Activated effector memory CD4-positive, alpha-beta T cell treated with anti-CD3 and anti-CD28 coated beads, Interleukin-2, amount 50 U/mL, for 16 hours (primary cell): ENCODE measurements at places on chromosomes 11 and 22.

DNA sequence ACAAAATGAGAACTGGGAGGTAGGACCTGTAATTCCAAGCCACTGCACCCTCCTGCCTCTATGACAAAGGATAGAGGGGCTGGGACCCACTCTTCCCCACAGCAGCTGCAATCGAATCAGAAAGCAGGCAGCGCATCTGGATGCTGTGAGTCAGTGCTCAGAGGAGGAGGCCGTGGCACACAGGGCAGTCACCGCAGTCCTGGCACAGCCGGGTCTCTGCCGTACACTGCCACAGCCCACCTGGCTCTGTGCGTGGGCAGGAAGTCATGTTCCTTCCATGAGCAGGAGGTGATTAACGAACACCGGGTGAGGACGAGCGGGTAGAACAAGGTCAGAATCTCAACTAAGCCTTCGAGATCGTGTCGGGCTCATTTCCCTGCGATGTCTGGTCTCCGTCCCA is 30.2 kb upstream of the PPFIA1 start:
- no peak for DNase-seq

DNA sequence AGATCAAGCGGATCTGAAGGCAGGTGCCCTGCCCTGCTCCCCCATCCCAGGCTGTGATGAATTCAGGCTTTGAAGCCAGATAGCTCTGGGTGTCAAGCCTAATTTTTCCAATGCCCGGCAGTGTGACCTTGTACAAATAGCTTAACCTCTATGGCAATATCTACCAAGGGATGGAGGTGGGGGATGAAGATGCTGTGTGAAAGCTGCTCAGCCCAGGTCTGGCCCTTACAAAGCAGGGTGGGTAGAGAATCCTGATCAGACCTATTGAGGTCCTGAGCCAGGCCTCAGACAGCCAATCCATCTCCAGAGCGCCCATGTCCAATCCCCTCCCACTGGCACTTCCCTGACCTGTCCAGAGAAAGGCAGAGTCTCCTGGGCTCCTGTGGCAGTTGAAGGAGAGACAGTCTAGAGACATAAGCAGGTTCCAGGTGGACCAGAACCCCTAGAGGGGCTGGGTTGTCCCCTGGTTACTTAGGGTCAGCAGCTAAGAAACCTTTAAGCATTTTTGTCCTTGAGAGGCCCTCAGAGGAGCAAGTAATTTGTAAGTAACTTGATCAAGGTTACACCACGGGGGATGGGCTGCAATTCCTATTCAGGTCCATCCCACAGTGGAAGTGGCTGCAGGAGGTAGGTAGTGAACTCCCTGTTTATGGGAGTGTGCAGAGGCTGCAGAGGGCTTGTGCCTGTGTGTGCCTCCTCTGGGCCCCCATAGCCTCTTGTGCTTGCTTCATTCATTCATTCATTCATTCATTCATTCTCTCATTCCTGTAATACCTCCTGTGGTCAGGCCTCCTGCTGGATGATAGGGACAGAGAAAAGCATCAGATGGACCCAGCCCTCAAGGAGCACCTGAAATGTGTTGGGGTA is 10.4 kb downstream of the P2RY2 start:
- peak; percentile 44 for DNase-seq

- DNase-seq = no peak
These were observed 38.3 kb downstream of the PC start for GRCh38 chr11:66919923-66920322.

- no peak for DNase-seq
These were observed 1.7 kb downstream of the PICALM start for GRCh38 chr11:86067009-86067850.

DNA sequence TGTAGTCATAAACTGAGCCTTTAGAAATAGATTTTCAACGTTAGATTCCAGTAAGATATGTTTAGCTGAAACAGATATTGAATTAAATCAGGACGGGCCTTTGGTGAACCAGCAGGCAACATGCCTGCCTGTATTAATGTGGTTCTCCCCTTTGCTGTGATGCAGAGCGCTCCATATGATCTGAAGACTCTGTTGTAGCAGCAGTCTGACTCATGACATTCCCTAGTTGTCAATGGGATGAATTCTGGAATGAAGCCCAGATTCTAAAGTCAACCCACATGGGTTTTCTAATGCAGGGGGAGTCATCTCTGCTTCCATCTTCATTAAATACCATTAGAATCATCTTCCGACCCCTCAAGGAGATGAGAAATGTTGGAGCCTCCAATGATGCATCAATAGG is 864.5 kb downstream of the NTM start:
- no peak for DNase-seq

GRCh38 chr11:94142308-94143281 is 14.0 kb downstream of the PANX1 start:
- DNase-seq = no peak

GRCh38 chr22:21734540-21735199 is 924 bp downstream of the YPEL1 start:
- no peak for DNase-seq

DNA sequence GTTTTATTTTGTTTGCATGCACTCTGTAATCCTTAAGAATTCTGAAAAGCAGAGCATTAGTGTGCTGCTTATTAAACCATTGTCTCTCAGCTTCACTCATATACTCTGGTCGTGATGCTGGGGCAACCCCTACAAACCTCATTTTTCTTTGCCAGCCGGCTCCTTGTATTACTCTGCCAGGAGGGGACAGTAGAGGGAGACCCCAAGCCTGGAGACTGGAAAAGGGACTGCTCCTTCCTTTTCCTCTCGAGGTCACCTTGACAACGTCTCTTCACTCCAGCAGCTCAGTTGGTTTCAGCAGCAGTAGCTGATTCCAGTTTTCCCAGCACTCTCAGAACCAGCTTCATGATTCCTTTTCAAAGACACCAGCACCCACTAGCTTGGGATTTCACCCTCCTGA is 2.8 kb upstream of the JHY start:
- DNase-seq = no peak

DNA sequence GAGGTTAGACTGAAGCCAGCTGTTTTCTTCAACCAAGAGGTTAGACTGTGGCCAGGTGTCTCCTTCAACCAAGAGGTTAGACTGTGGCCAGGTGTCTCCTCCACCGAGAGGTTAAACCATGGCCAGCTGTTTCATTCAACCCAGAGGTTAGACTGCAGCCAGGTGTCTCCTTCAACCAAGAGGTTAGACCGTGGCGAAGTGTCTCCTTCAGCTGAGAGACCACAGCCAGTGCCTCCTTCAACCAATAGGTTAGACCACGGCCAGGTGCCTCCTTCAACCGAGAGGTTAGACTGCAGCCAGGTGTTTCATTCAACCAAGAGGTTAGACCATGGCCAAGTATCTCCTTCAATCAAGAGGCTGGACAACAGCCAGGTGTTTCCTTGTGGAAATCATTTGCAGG is 498.1 kb downstream of the TBC1D22A start:
- no peak for DNase-seq

- DNase-seq = no peak
These were observed 186.6 kb downstream of the ADAMTS15 start for GRCh38 chr11:130634961-130635473.

DNA sequence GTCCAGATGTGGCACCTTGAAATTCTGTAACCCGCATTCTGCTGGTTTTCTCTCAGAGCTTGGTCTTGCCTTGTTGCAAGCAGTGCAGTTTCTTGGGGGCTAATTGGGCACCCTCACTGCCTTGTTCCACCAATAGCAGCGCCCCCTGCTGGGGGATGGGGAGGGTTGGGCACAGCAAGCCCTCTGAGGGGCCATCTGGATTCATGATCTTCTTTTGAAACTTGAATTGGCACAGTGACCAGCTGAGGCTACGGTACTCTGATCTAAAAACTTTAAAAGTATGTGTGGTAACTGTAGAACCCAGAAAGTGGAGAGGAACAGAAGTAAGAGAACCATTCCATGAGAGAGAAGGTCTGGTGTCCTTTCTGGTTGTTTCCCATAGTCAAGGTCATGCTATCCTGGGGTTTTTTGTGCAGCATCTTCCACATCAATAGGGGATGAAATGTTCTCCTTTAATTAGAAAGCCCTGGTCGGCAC is 64.2 kb downstream of the MED15 start:
- DNase-seq = peak; percentile 90

- peak; percentile 88 for DNase-seq
These were observed 7.2 kb upstream of the PLXNB2 start for GRCh38 chr22:50314455-50315288.

DNA sequence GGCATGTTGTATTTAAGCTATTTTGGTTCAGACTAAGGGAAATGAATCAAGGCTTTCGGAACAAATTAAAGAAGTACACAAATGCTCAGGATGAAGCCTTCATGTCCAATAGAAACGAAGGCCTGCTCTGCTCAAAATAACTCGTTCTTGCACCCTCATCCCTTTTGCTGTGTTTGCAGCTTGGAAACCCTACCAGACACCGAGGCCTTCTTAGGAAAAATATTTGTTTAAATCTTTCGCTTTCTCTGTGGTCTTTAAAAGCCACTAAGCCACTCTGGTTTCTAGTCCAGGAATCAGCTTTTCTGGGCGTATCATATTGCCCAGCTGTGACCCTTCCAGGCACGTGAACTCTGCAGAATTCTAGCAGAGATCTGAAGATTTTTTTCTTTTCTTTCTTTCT is 60.9 kb upstream of the HSPA8 start:
- DNase-seq = no peak

- DNase-seq = no peak
These were observed 332.2 kb upstream of the RAG2 start for GRCh38 chr11:36930256-36930655.

DNA sequence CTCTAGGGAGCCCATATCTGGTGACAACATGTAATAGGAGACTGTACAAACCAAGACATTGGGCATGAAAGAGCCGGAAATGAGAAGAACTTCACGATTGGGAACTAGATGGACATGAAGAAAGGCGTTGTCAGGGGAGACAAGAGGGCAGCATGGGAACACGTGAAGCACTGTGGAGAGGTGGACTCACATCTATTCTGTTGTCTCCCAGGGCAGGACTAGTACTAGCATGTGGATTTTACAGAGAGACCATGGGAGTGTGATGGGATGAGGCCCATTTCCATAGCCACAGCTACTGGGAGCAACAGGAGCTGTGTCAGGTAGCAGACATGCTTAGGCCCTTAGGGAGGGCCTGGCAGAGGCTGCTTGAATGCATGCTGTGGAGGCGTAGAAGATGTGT is 333.9 kb downstream of the OPCML start:
- DNase-seq = no peak

DNA sequence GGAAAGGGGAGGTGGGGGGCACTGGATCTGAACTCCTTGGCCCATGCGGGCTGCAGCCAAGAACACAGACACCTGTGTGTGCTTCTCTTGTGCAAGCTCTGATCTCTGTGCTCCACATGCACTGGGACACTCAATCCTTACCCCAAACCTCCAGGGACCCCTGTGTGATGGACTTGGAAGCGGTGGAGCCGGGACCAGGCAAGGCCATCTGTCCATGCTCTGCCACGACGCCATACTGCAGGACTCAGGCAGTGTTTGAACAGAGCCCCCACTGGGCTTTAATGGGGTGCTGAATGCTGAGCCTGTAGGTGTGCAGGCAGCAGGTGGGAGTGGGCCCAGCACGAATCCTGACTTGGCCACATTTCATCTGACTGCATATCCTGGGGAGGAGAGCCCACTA is 23.4 kb downstream of the PPM1F start:
- no peak for DNase-seq

- DNase-seq = no peak
These were observed 37.2 kb downstream of the TP53I11 start for GRCh38 chr11:44913502-44913901.

DNA sequence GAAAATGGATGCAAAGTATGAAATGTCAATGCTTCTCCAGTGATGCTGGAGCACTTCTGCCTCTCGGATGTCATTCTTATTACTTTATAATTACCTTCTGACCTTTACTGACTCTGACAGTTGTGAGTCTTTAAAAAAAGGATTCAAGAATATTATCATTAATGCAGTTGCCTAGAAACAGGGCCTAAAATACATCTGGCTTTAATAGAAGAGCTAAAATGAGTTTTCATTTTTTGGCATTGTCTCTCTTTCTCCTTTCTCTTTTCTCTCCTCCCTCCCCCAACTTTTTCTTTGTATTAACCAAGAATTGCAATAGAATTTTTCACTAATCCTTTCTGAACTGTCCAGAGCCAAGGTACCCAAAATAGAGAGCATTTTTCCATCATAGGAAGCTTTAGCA is 45.9 kb downstream of the FDX1 start:
- DNase-seq = no peak

GRCh38 chr11:77819411-77819920 is 1.1 kb downstream of the RSF1 start:
- peak; percentile 94 for DNase-seq

GRCh38 chr11:45974806-45975205 is 52.4 kb downstream of the LARGE2 start:
- DNase-seq = no peak

- no peak for DNase-seq
These were observed 300.4 kb downstream of the TTC28 start for GRCh38 chr22:28379075-28379779.

DNA sequence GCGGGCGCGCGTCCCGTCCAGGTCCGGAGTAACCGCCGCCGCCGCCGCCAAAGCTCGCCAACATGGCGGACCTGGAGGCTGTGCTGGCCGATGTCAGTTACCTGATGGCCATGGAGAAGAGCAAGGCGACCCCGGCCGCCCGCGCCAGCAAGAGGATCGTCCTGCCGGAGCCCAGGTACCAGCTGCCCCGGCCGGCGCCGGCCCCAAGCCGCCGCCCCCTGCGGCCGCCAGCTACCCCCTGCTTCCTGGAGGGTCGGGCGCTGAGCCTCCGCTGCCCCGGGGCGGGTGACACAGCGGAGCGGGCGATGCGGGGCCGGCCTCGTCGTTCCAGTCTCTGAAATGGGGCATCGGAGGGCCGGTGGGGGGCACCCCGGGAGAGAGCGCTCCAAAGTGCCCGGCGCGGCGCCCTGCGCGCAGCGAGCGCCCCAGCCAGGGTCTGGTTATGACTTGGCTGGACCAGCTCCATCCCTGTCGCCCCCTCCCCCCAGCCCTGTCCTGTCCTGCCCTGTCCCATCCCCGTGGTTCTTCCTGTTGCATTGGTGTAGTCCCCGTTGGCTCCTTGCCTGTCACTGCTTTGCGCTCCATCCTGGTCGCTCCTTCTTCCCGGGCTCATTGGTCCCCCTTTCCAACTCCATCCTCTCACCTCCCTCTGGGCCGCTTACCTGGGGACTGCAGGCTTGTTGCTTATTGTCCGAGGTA is 653 bp downstream of the GRK3 start:
- DNase-seq = peak; percentile 66

DNA sequence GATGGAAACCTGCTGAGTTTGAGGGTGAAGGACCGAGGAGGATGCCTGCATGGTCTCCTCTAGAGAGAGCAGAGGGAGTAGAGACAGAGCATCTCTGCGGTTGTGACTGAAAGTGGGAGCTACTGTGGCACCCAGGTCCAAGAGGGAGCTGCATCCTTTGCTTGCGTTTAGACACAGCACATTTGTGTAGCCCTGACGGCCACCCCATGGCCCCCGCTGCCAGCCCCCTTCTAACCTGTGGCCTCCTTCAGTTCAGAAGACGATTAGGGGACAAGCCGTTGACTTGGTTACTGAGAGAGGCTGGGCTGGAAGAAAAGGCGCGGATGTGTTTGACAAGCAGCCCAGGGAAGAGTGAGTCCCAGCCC is 690.9 kb downstream of the BRD1 start:
- no peak for DNase-seq

- no peak for DNase-seq
These were observed 31.6 kb upstream of the GAL start for GRCh38 chr11:68652683-68653156.

- no peak for DNase-seq
These were observed 832.2 kb downstream of the NTM start for GRCh38 chr11:132202621-132203020.

- no peak for DNase-seq
These were observed 121.2 kb downstream of the SPATA19 start for GRCh38 chr11:133724116-133724515.

- no peak for DNase-seq
These were observed 4.4 kb downstream of the ASCL2 start for GRCh38 chr11:2265854-2266585.
